ENCODE measurements at places on chromosomes 11 and 22.

DNA sequence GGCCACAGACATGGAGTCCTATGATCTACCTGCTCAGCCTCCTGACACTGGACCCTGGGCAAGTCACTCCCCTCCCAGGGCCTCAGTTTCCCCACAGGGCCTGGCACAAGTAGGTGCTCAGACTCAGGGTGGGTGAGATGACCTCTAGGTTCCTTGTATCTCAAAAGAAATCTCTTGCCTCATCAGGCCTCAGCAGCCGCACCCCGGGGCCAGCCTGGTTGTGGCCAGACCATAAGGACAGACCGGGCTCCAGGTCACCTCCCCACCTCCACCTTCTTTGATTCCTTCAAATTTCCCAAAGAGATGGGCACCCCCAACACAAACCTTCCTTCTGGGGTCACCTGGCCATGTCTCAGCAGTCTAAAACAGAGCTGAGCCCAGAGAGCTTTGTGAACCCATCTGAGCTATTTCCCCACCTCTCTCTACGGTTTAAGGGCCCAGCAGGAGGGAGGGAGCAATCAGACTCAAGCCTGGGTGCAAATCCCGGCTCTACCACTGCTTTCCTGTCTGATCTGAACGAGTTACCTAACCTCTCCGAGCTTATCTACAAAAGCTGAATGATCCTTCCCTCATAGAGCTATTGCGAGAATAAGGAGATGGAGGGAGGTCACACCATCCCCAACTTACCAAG, 2.5 kb upstream of the APOL4 start:
- no peak for DNase-seq

DNA sequence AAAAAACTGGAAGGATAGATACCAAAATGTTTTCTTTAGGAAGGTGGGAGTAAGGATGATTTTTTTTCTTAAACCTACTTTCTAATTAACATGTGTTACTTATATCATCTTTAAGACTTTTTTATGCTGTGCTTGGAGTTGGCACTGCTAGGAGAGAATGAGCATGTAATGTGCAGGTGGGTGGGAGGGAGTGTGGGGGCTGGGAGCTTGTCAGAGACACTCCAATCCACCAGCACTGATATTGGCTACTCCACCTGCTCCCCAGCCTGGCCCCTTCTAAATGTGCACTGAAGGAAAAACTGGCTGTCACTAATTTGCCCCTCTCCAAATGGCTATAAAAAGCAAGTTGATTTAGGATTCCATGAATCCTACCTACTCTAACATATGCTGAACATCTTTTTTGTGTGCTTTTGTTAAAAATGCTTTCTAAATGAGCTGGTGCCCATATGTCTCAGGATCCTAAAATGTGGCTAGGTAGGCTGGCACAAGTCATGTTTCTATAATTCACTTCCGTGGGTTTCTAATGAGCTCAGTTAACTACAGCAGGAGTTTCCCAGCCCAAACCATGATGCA, 44.3 kb upstream of the BMAL1 start:
- no peak for DNase-seq

DNA sequence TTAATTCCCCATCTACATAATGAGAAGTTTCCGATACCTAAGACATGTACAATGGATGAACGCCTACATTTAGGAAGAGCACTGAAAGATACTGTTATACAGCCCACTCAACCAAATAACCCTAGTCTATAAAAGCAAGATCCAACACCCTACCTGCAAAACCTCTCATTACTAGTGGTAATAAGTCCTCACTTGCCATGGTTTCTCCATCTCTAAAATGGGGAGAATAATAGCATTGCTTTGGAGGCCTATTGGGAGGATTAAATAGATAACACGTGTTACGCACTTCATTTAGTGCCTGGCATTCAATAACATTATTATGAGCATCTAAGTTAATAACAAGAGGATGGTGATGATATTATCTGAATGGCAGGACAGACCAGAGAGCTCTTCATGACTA, 16.9 kb downstream of the LGR4 start:
- no peak for DNase-seq

DNA sequence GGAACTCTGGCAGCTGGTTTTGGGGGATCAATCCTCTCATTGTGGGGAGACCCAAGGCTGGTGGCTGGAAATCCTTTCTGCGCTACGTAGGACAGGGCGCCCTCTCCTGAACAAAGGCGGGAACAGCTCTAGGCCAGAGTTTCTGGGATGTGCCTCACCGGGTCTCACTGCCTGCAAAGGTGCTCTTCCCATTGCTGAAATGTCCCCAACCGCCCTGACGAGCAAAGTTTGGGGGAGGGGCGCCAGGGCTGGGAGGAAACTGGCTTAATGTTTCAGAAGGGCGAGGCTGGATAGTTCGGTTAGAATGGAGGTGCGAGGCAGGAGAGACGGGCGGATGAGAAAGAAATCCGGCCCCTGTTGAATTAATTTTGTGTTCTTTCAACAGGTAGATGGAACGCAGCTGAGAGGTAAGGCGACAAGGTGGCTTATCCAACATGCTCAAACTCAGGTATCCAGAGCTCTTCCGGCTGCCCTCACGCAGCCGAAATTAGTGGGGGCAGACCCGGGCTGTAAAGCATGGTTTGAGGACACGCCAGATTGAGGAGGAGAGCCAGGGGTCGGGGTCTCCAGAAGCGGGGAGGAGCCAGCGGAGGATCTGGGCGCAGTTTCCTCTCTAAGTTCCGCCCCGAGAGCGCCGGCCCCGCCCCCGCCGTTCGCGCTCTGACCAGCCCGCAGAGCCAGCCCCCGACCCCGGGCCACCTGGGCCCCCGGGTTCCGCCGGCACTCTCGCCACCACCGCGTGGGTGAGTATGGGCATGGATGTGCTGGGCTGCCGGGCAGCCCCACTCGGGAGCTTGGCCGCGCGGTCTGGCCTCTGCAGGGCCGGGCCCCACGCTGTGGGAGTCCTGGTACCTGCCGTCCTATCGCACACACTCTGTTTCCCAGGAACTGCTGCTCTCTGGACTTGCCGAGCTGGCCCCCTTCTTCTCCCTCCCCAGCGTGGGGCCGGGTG, at the start of gene PGAP2:
TSS of gene PGAP2 (plus strand) at position 652 of the 952 bp plus-strand sequence. CDS start 2,700 bp downstream, outside the sequence.
- DNase-seq, result peak; percentile 9

DNA sequence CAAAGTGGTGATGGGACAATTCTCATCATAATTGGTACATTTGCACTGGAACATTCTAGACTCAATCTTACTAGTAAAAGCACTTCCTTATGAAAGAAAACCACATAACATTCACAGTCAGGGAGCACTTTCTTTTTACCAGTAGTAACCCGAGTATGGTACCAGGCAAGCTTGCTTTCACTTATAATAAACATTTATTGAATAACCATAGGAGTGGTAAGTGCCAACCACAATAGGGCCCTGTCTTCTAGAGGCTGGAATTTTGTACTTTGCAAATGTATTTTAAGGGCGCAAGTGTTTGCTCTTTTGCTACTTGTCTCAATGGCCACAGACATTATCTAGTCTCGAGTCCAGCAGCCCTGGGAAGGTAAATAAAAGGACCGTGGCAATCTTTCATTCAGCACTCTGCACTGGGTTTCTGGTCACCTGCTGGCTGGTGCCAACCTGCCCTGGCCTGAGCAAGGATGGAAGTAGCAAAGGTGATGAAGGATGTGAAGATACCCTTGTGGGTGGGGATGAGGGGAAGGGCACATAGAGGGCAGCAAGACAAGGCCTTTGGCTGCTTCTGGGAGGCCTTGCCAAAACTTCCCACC, 24.2 kb downstream of the C22orf31 start:
- DNase-seq, result no peak

- DNase-seq, result no peak
These were observed 344 bp downstream of the IFT27 start for GRCh38 chr22:36775586-36775963.
